ENCODE measurements at places on chromosomes 12 and 14. TPM values are rescaled to one million over a fixed set of nuclear protein-coding genes. Genes with fewer than 3 reads are reported as not detected.

Gene RAB15
- 4.1 TPM for total RNA-seq

Gene TAS2R30
- total RNA-seq = 9.7 TPM

Gene KRT77
- total RNA-seq = not detected

Gene APEX1
- total RNA-seq = 74.9 TPM

Gene FAM186B
- total RNA-seq = 0.72 TPM

Gene ZC2HC1C
- 1.1 TPM for total RNA-seq

Gene OR10G3
- total RNA-seq = not detected

Gene PMCH
- total RNA-seq = not detected

Gene NCKAP5L
- total RNA-seq = 34.8 TPM
